ENCODE measurements at places on chromosomes 13 and 19.

DNA sequence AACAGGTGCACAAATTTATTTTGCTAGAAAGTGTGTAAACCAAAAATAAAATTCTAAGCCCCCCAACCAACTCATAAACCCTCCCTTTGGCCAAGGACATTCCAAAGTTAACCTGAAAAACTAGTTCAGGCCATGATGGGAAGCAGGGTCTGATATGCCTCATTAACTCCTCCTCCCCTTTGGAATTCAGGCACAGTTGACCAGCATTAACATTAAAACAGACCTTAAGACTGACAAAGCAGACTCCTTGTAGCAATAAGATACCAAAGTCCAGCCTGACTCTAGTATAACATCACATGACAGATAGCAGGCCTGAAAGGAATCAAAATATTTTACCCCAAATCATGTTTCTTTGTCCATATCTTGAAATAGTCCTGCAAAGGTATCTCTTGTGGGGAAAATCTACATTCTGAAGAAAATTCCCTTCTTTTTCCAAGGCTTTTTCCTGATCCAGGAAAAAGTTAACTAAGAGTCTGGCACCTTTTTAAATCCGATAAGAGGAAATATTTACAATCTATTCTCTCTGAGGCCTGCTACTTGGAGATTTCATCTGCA lies 19.7 kb downstream of the NEK5 start:
- no peak for DNase-seq

GRCh38 chr19:8578642-8579265 lies 1.5 kb upstream of the MYO1F start:
- peak; percentile 85 for DNase-seq

GRCh38 chr19:52823676-52824075 lies 2.2 kb upstream of the ZNF28 start:
- no peak for DNase-seq

- no peak for DNase-seq
These were observed 40.7 kb upstream of the NDUFS7 start for GRCh38 chr19:1343041-1343440.

- DNase-seq: no peak
These were observed 59.4 kb upstream of the WASF3 start for GRCh38 chr13:26497968-26498511.

DNA sequence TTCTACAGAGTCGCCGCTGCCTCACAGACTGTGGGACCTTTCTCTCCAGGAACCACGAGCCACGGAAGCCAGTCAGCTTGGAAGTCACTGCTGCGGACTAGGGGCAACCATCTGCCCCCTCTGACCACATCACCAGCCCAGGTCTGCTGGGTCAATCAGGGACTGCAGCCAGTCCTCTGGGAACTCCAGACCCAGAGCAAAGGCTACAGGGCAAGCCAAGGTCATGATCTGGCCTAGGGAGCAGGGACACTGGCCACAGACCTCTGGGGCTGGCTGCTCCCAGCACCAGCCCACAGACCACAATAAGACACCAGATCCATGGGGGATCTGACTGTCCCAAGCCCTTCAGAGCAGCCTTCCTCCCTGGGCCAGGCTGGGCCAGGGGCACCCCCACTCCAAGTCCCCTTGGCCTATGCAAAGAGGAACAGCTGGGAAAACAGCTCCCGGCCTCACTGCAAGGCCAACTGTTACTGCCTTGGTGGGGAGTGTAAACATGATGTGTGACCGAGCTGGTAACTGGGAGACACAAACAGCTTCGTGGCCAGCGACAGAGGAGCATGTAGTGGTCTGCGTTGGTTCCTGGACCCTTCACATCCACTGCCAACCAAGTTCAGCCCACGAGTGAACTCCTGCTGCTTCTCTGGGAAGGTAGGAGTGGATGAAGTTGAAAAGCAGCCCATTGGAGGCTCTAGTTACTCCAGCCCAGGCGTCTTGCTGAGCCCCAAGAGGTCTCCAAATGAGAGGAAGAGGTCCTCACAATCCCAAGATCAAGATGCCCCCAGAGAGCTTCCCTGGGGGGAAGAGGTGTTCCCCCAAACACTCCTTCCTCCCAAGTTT lies 1.5 kb downstream of the AKT2 start:
- DNase-seq: no peak

DNA sequence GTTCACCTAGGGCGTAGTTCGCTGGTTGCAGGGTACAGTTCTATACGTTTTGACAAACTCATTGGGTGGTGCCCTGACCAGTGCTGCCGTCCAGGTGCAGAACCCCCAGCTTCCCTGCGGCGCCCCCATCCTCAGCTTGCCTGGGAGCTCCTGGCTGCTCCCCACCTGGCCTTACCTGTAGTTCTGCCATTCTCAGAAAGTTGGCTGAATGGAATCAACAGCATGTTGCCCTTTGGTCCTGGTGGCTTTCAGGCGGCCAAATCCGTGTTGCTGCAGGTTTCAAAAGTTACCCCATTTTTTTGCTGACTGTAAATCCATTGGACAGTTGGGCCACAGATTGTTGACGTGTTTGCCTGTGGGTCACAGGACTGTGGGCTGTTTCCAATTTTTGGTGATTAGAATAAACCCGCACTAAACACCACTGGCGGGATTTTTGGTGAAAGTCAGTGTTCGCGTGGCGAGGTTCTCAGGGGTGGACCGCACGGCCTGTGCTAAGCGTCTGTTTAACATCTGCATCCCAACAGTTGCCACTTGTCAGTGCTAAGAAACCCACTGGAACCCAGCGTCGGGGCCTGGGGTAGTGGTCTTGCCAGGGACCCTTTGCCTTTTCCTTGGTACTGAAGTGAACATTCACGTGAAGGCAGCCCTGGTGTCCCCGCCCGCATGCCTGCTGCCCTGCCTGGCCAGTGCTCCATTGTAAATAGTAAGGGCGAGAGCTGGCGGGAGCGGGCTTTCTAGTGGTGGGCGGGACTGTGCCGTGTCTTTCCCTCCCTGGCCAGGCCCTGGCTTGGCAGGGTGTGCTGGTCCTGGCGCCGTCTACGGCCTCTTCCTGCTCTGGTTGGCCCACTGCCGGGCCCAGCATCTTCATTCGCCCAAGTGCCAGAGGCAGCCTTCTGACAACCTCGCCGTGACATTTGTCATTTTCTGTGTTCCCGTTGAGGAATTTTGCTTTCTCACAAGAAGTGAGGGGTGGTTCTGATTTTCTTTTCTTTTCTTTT lies 3.3 kb downstream of the DOT1L start:
- DNase-seq: peak; percentile 82

GRCh38 chr19:35080613-35081170 lies 34.9 kb upstream of the FXYD3 start:
- no peak for DNase-seq

- DNase-seq: no peak
These were observed 23.0 kb upstream of the OLFM4 start for GRCh38 chr13:53005626-53006025.

DNA sequence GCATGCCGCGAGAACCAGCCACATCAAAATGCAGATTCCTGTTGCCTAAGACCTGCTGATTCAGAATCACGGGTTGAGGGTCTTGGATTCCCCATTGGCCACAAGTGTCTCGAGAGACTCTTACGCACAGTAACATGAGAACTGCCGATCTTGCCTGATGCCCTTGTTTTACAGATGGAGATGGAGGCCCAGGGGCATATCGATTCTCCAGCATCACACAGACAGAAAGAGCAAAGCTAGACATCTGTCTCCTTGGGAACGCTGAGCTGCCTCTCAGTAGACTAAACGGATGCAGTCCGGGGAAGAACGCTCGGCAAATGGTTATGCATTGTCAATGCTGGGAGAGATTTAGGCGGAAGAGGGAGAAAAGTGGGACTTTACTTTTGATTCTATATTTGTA lies 5.4 kb downstream of the NLRP12 start:
- DNase-seq: no peak

DNA sequence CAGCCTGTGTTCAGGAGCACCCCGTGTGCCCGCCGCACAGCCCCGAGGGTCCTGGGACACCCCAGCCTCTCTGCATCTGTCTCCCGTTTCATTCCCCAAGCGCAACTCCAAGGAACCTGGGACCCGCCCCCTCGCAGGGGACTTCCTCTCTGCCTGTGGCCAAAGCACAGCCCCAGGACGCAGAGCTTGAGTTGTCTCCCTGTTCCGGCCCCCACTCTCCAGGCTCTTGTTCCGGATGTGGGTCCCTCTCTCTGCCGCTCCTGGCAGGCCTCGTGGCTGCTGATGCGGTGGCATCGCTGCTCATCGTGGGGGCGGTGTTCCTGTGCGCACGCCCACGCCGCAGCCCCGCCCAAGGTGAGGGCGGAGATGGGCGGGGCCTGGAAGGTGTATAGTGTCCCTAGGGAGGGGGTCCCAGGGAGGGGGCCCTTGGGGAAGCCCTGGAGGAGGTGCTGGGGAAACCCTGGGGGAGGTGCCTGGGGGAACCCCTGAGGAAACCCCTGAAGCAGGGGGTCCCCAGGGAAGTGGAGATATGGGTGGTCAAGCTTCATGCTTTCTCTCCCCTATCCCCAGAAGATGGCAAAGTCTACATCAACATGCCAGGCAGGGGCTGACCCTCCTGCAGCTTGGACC lies 1.3 kb downstream of the HCST start:
- DNase-seq: peak; percentile 94

GRCh38 chr19:40810160-40810559 lies 11.2 kb downstream of the EGLN2 start:
- no peak for DNase-seq

DNA sequence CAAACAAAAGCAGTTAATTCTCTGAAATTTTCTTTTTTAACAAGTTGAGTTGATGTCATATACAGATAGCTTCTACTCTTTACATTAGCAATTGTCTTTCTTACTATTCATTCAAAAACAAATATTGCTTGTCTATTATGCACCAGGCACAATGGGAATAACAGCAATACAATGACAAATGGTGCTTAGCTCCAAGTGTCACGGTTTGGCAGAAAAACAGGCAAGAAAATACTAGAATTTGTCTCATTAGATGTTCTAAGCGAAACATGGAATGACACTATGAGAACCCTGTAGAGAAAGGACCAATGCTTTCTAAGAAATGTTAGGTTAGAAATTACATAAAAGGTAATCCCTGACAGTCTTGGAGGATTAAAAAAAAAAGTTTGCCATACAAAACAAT lies 187.6 kb downstream of the PCDH9 start:
- DNase-seq: no peak

- DNase-seq: no peak
These were observed 1736.2 kb downstream of the SLITRK5 start for GRCh38 chr13:89407357-89407756.

GRCh38 chr13:44092078-44092970 lies 212.6 kb downstream of the LACC1 start:
- peak; percentile 51 for DNase-seq

DNA sequence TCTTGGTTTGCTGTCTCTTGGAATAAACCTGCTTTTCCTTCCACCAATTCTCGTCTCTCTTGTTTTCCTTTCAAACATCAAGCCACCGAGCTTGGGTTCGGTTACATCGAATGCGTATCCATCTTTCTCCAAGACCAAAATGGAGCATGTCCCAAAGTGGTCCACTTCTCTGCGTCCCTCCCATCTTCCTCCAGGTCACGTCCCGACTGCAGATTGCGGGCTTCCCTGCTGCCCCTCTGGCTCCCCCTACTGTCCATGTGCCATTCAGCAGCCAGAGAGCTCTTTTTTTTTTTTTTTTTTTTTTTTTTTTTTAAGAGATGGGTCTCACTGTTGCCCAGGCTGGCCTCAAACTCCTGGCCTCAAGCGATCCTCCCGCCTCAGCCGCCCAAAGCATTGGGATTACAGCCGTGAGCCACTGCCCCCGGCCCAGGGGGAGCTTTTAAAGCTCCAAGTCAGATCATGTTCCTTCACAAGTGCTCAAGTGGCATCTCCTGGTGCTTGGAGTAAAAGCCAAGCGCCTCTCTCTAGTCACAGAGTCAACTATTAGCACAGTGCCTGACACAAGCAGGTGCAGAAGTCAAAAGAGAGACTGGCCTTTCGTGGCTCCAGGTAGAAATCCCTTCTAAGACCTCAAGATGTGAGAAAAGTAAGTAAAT lies 10.0 kb downstream of the COL5A3 start:
- DNase-seq: peak; percentile 86

DNA sequence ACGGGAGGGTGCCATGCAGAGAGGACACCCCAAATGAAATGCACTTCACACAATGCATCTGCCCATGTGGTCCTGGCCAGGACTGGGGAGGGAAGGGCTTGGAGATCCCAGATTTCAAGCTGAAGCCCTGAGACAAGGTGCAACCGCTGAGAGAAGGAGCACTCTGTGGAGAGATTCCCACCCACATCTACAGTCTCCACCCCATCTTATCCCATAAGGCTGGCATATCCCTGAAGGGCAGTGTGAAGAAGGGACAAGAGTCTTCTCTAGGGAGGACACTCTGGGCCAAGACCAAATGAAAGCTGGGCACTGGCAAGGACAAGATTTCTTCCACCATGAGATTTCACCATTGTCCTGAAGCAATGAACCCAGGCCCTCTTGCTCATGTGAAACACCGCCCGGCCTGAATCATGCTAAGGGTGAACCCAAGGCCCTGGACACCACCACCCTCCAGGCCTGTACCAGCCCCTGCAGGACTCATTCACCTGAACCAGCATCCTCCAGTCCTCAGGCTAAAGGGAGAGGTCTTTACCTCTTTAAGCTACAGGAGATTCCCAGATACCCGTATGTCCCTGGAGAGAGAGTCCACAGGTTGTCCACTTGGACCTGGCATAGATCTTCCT lies 20.5 kb downstream of the CEACAM4 start:
- DNase-seq: no peak

DNA sequence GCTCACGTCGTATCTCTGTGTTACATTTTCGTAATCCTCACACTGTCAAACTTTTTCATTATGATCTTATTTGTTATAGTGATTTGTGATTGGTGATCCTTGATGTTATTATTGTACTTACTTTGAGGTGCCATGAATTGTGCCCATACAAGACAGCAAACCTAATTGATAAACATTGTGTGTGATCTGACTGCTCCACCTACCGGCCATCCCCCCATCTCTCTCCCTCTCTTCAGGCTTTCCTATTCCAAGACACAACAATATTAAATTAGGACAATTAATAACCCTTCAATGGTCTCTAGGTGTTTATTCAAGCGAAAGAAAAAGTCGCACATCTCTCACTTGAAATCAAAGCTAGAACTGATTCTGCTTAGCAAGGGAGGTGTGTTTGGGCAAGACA lies 349.3 kb downstream of the RBM26 start:
- DNase-seq: no peak

DNA sequence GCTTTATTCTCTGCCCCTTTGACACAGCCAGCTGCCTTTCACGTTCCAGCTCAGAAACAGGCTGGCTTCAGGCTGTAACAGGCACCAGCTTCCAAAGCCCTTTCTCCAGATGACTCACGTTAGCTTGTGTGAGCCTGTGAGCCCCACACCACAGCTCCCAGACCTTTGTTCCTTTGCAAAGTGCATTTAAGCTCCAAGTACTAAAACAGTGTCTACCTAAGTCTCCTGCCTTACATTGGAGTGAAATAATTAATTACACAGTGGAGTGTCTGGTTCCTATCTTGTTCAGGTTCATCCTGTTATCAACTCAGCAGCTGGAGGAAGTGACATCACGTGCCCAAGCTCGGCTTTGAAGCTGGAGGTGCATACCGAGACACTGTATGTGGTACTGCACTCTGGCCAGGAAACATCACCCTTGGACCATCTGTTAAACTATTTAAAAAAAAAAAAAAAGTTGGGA lies 475.8 kb downstream of the FOXO1 start:
- no peak for DNase-seq

DNA sequence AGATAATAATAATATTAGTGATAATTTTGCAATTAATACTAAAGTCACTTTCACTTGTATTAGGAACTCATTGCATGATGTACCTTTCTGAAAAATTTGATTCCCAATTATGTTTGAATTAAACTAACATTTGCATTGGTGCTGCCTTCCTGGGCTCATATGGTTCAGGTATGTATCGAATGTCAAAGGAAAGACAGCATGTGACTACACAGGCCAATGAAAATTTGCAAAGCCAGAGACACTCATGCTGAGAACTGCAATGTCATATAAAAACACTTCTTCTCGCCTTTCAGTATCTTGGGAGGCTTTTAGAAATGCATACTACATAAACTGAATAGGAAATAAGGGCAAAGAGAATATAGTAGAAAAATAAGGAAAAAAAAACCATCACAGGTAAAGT lies 44.3 kb downstream of the RAP2A start:
- DNase-seq: no peak
